NB4 (cell line): ENCODE measurements at places on chromosomes 5 and 9.

- DNase-seq, result no peak
These were observed 27.3 kb upstream of the ANGPTL2 start for GRCh38 chr9:127149463-127150390.

DNA sequence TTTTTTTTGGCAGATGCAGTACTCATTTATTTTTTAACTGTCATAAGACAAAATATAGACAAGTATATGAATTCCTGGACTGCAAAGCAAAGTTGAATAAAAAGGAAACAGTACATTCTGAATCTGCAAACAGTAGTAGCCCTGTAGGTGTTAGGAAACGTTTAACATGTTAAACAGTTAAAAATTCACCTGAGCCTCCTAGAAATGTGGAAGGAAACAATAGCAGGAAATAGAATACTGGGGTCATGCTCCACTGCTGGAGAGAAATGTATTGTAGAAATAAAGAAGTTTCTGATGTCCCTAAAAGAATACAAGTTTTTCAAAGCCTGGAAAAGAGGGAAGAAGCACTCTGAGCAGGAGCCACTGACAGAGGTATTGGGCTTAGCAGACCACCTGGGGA is 866.0 kb downstream of the PTPRD start:
- DNase-seq, result no peak

DNA sequence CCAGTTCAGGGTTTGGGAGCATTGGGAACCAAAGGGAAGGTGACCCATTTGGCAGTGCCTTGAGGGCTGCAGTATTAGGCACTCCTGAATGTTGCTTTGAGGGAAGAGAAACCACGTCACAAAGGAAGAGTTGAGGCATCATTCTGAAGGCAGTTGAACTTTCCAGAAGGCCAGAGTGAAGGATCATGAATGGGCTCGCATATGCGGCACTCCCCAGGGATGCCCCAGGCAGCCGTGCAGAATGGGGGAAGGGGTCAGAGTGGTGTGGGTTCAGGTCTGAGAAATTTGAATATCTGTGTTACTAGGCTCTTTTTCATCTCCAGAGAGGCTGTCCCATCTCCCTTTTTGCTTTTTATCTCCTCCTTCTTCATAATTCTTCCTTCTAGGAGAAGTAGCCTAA is 60.6 kb upstream of the HMHB1 start:
- no peak for DNase-seq

DNA sequence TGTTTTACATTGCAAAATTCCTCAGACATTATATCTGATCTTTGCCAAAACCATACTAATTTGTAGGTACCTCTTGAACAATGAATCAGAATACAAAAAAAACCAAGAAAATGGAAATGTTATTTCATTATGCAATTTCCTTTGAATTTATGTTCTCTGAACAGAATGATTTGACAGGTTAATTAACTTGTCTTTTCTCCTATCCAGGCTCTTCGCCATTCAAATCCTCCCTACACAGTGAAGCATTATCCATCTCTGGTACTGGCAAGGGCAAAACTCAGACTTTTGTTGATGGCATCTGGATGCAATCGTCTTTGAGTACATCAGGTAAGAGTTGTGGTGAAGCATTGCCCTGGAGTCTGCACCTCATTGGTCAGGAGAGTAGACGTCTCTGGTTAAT is 655.7 kb upstream of the ITGA1 start:
- DNase-seq, result no peak

GRCh38 chr5:138515556-138516245 is 27.3 kb downstream of the ETF1 start:
- DNase-seq, result no peak

DNA sequence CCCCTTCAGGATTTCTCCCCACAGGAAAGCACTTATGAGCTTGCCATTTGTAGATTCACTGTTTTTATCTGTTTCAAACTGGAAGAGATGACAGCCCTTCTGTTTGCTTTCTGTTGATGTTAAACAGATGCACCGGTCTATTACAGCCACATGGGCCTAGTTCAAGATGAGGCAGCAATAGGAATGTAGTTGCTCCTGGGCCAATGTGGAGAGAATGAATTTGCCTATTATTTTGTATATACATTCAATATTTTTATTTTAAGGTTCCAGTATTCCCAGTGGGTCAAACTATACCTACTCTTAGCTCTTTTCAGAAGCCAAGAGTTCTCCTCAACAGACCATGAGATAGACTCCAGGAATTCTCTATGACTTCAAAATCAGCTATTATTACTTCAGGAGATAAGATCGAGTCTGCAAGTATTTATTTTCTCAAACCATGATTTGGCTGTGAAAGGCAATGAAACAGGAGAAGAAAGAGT is 461.6 kb downstream of the RASEF start:
- DNase-seq, result no peak

GRCh38 chr9:121494192-121494591 is 5.5 kb downstream of the GGTA1 start:
- DNase-seq, result peak; percentile 65

DNA sequence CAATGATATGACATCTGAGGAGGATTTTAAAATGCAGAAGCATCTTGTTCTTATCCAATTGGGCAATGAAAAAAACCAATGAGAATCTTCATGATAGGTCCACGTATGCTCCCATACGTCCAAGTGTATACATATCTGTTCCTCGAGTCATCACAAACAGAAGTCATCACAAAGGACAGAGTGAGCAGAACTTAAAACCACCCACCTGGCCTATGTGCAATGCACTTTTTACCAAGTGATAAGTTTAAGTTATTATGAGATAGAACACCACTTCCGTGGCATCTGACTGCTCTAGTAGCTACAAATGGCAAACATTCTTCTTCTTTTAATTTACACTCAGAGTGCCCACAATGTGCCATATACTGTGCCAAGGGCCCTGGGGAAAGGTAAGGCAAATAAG is 82.4 kb downstream of the PPP2R2B start:
- DNase-seq, result no peak

- DNase-seq, result peak; percentile 18
These were observed 208.4 kb downstream of the CD180 start for GRCh38 chr5:66987949-66988838.

- DNase-seq, result no peak
These were observed 31.6 kb downstream of the ADAM19 start for GRCh38 chr5:157543825-157544622.

DNA sequence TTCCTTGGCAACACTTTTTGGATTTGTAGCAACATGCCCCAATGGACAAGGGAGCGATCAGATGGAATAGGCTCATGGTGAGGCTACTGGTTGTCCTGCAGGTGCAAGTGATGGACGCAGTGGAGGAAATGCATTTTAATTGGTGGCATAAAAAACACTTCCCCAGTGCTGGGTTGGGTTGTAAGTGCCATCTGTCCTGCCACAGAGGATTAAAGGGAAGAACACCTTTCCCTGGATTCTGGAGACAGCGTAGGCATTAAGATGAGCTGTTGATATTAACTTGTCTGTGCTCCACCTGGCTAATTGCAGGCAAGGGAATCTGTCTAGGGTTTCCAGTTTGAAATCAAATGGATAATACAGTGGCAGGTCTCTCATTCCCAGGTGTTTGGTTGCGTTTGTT is 173.4 kb downstream of the ZNF462 start:
- DNase-seq, result no peak

DNA sequence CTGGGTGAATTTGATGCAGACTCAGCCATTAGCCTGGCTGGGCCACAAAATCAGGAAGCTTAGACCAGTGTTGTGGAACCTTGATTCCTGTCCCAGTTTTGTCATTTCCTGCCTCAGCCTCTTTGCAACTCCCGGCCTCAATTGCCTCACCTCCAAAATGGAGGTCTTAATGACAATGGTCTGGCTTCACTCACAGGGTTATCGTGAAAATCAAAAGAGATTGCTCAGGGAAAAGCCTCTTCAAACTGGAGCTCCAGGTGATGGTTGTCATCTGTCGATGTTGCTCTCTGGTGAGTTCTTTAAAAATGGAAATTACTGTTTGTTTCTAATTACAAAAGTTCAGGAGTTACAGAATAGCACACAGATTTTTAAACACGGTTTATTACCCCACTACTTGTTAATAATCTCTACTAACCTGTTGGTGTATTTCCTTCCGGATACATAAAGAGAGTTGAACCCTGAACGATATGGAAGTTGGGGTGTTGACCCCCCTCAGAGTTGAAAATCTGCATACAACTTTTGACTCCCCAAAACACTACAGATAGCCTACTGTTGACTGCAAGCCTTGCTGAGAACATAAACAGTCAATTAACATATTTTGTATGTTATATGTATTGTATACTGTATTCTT is 109.9 kb upstream of the CPEB4 start:
- peak; percentile 79 for DNase-seq

GRCh38 chr5:88145611-88146467 is 122.8 kb downstream of the TMEM161B start:
- no peak for DNase-seq

DNA sequence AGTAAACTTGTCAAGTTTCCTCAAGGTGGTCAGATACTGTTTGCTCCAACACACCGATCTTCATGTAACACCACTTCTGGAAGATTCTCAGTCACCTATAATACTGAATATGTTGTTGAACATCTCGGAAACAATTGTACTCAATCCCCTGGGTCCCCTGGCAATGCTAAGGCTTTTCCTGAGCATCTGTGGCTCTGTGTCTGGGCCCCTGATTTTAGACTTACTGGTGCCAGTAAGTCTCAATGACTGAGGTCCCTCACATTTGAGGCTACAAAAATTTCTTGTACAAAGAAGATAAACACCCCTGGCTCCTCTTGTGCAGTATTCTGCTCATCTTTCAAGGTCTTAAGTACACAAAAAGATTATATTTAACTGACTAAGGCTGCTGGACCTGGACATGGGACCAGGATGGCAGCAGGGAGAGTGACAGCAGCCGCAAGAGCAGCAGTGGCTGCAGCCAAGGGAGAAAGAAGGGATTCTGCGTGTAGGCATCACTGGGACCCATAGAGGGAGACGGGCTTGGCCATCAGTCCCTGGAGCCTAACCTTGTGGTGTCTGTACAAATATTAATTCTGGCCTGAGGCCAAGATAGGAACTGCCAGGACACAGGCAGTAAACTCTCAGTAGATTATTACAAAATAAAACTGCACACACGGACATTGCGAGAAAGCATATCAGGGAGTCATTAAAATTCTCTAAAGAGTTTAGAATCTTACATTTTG is 49.0 kb upstream of the TNPO1 start:
- peak; percentile 1 for DNase-seq

DNA sequence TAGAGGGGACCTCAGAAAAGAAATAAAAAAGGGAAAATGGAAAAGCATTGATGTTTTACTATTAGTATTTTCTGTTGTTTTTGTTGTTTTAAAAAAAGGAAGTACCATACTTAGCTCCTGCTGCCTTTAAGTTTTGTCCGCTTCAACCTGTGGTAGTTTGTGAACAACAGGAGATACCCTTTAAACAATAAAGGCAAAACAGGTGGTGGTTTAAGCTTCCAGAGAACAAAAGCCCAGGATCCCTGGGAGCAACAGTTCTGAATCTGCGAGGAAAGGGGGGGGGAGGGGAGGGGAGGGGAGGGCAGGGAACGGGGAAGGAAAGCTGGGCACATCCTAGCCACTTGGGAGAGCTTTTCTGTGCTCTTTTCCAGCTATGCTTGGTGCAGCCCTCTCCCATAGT is 2.1 kb upstream of the PSIP1 start:
- DNase-seq, result no peak

GRCh38 chr5:141881886-141882285 is 3.7 kb upstream of the PCDH1 start:
- no peak for DNase-seq

GRCh38 chr9:83622939-83623678 is at the start of gene IDNK:
Gene IDNK (plus strand): TSS chr9:83623143. CDS start chr9:83623172, 29 bp downstream.
- peak; percentile 67 for DNase-seq

- DNase-seq, result no peak
These were observed 65.8 kb downstream of the MCCC2 start for GRCh38 chr5:71652803-71653543.

GRCh38 chr9:8812888-8813287 is 1013.3 kb upstream of the DMAC1 start:
- no peak for DNase-seq

- no peak for DNase-seq
These were observed 147.9 kb upstream of the COL5A1 start for GRCh38 chr9:134493461-134494272.

GRCh38 chr9:91690540-91691249 is 259.3 kb downstream of the ROR2 start:
- DNase-seq, result no peak

DNA sequence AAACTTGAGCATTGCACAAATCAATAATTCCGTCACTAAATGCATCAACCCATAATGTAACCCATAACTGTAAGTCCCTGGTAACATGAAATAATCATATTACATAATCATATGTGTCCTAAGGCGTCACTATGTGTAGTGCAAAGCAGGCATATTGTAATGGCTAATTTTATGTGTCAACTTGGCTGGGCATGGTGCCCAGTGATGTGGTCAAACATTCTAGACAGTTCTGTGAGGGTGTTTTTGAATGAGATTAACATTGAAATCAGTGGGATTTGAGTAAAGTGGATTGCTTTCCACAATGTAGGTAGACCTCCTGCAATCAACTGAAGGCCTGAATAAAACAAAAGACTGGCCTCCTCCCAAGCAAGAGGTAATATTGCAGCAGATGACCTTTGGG is 794.4 kb upstream of the ACO1 start:
- no peak for DNase-seq

DNA sequence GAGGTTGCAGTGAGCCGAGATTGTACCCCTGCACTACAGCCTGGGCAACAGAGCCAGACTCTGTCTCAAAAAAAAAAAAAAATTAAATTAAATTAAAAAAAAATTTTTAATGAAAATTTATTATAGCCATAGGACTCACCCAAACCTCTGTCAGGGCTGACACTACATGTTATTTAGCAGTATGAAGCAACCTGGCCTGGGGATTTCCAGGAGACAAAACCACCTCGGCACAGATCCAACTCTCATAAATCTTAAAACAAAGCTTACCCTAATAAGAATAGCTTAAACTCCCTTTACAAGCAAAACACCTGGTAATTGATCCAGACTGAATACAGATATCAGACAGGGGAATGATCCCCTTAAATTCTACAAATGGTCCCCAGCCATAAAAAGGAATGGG is 38.4 kb downstream of the PPP1R2B start:
- no peak for DNase-seq

DNA sequence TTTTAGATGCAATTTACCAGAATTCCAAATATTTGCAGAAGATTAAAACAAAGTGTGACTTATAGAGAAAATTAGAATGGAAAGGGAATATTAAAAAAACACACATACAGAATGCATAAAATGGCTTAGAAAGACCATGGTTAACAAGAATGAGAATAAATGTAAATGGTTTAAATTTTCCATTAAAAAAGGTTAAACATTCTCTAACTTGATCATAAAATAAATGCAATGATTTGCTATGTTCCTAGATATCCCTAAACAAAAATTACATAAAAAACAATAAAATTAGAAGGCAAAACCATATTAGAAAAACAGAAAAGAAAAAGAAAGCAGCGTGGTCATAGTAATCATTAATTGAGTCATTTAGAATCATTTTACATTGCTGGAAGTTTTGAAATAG is 152.5 kb downstream of the TMEM38B start:
- no peak for DNase-seq

GRCh38 chr9:33662871-33663270 is 132.5 kb upstream of the PRSS3 start:
- no peak for DNase-seq
